Neuronal stem cell (in vitro differentiated cells): ENCODE measurements at places on chromosomes 11 and 22.

DNA sequence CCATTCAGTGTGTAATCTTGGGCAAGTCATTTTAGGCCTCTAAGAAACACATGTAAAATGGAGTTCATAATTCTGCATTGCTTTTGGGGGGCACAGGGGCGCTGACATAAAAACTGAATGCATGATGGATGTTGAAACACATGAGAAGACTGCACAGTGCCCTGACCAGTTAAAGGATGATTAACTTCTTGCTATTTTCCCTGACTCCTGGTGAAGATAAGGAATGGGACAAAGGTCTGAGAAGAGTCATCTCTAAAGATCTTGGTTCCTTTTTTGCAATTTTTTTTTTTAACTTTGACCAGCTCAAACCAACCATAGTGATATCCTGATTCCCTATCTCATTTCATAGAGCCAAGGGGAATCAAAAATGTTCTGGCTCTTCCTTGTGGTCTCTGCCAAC lies 134.9 kb upstream of the TENM4 start:
- H3K4me1 ChIP-seq = no peaks in the 10 kb centered on the region
- no peak overlapping the region for H3K4me3 ChIP-seq
- H3K27me3 ChIP-seq = no peaks in the 10 kb centered on the region
- no peaks in the 10 kb centered on the region for H3K36me3 ChIP-seq
- DNase-seq = no peak
- no peak overlapping the region for H3K27ac ChIP-seq

DNA sequence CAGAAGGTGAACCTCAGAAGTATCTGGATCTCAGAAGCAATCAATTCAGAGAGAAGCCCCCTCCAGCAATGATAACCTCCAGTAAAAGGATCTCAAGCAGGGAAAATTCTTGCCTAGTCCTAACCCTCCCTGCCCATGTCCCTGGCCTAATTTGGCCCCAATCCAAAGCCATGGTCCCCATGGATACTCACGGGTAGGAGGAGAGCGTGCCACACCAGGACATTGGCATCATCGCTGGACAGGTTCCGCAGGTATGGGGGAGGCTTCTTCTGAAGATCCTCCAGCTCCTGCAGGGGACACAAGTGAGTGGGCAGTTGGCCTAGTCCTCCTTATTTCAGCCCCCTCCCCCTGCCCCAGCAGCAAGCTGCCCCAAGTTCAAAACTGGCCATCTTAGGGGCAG lies 7.3 kb downstream of the UBE2L6 start:
- DNase-seq = no peak
- H3K27me3 ChIP-seq = no peaks in the 10 kb centered on the region
- H3K36me3 ChIP-seq = peaks cover 73% of the 10 kb centered on the region
- H3K4me3 ChIP-seq = no peak overlapping the region
- H3K27ac ChIP-seq = no peak overlapping the region
- no peaks in the 10 kb centered on the region for H3K4me1 ChIP-seq

DNA sequence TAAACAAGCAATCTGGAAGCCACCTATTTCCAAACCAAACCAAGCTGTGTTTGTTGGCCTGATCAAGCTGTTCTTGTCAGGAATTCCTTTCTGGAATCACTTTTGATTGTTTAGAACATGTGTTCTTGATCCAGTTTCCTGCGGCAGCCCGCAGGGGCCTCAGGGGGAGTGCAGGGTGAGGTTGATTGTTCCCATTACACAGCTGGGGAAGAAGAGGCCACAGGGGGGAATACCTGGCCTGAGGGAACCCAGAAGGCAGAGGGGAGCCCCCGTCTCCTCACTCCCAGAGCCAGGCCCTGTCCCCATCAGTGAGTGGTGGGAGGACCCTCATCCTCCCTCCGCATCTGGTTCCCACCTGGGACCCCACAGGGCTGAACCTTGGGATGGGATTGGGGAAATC lies 4.2 kb downstream of the MRGPRD start:
- H3K4me1 ChIP-seq = no peaks in the 10 kb centered on the region
- no peaks in the 10 kb centered on the region for H3K36me3 ChIP-seq
- H3K27ac ChIP-seq = no peak overlapping the region
- no peak overlapping the region for H3K4me3 ChIP-seq
- H3K27me3 ChIP-seq = peaks cover 25% of the 10 kb centered on the region

GRCh38 chr11:81920205-81920604 lies 813.5 kb downstream of the FAM181B start:
- H3K4me1 ChIP-seq = no peaks in the 10 kb centered on the region
- DNase-seq = no peak
- H3K27ac ChIP-seq = no peak overlapping the region
- no peaks in the 10 kb centered on the region for H3K36me3 ChIP-seq
- no peak overlapping the region for H3K4me3 ChIP-seq

DNA sequence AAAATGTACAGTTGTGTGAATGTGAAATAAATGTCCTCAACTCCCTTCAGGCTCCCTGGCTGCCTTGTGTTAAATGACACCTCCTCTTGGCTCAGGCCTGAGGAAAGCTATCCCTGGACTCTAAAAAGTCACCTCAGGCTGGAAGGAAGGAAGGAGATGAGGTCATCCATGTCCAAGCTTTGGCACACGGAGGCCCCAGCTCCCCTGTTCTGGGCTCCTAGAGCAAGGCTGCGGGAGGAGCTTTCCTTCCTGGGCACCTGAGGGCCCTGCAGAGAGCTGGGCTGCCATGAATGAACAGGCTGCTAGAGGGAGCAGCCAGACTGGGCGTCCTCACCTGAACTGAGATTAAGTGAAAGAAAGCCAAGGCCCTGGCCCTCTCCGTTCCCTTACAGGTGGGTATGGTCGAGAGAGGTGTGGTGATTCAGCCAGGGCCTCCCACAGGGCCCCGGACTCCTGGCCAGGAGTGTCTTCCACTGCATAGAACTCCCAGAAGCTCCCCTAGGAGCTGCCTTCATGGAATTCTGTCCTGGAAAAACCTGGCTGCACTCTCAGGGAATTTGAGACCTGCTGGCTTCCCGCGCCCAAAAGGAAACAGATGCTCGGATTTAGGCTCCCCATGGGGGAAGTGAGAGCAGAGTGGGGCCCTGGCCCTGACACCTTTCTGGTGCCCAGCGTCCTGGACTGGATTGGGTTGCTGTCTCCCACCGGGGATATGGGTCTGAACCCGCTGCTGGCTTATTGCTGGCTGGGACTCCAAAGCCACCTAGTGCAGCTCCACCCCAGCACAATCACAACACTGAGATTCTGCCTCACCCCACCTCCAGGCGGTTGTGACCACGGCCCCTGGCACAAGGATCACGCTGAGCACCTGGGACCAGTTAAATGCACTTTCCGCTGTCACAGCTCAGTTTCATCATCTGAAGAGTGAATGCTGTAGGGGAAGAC lies 22.2 kb downstream of the MYBPC3 start:
- no peak for DNase-seq
- no peak overlapping the region for H3K4me3 ChIP-seq
- no peaks in the 10 kb centered on the region for H3K4me1 ChIP-seq
- H3K27me3 ChIP-seq = no peaks in the 10 kb centered on the region

DNA sequence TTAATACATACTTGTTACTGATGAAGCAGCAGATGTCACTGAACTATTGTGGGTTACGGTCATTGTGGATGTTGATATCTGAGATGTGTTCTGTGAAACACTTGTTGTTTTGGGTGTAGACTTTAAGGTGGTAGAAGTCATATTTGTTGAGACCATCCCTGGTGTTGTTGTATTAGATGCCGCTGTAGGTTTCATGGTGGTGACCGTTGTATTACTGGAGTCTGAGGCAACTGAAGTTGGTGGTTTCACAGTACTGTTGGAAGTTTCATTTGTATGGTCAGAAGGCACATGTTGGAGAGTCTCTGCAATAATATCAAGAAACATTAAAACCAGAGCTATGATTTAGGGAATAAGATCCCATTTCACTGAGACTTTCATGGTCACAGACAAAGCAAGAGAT lies 50.7 kb downstream of the TMEM123 start:
- H3K4me3 ChIP-seq = no peak overlapping the region
- peaks cover 6% of the 10 kb centered on the region for H3K36me3 ChIP-seq
- H3K27ac ChIP-seq = no peak overlapping the region
- H3K4me1 ChIP-seq = no peaks in the 10 kb centered on the region
- DNase-seq = no peak

- peaks cover 61% of the 10 kb centered on the region for H3K4me1 ChIP-seq
- no peak for DNase-seq
- H3K4me3 ChIP-seq = no peak overlapping the region
- no peaks in the 10 kb centered on the region for H3K36me3 ChIP-seq
Measured at GRCh38 chr11:133950874-133951326, 5.9 kb downstream of the IGSF9B start.

DNA sequence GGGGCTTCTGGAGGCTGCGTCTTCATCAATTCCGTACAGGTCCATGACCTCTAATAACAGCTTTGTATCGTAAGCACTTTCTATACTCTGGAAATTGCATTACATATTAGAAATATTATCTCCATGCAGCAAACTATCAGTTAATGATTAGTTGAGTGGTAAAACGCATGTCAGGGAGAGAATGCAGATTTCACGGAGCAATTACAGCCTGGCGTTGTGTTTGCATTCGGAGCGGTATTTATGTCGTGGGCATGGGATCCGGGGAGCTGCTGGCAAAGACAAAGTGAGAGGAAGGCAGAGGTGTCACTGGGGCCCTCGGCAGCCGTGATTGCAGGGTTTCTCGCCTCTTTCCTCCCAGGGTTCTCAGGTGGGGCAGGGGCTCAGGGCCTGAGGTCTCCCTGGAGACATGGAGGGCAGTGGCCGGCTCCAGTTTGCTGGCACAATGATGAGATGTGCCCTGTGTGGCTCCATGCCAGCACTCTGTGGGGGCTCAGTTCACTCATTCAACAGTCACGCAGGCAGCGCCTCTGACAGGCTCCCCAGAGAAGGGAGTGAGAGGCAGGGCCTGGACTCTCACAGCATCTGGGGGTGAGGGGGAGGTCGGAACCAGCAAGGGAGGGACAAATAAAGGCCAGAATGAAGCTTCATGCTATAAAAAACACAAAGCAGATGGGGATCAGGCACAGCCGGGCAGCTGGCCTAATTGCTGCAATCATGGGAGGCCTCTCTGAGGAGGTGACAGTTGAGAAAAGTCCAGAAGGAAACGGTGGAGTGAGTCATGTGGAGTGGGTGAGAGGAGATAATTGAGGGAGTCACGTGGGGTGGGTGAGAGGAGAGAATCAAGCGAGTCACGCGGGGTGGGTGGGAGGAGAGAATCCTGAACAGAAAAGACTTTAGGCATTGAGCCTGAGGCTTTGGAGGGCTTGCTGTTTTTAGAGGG lies 1002.7 kb downstream of the BRD1 start:
- H3K4me1 ChIP-seq = peaks cover 12% of the 10 kb centered on the region
- no peaks in the 10 kb centered on the region for H3K36me3 ChIP-seq
- no peaks in the 10 kb centered on the region for H3K27me3 ChIP-seq
- no peak for DNase-seq

DNA sequence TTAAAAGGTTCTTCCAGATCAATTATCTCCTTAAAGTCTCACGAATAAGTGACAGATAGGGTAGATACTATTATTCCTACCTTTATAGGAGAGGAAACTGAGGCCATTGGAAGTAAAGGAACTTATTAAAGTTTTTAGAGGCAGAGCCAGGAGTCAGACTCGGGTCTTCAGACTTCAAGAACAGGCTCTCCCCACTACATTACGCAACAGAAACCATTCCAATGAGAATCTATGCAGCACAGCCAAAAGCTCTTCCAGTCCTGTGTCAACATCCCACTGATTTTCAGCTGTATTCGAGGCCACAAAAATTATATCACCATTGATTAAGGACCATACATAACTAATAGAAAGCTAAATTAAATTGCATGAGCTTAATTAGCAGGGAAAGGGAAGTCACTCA lies 77.4 kb downstream of the RELT start:
- no peak overlapping the region for H3K4me3 ChIP-seq
- peaks cover 4% of the 10 kb centered on the region for H3K4me1 ChIP-seq
- H3K27ac ChIP-seq = no peak overlapping the region
- DNase-seq = no peak
- no peaks in the 10 kb centered on the region for H3K36me3 ChIP-seq

DNA sequence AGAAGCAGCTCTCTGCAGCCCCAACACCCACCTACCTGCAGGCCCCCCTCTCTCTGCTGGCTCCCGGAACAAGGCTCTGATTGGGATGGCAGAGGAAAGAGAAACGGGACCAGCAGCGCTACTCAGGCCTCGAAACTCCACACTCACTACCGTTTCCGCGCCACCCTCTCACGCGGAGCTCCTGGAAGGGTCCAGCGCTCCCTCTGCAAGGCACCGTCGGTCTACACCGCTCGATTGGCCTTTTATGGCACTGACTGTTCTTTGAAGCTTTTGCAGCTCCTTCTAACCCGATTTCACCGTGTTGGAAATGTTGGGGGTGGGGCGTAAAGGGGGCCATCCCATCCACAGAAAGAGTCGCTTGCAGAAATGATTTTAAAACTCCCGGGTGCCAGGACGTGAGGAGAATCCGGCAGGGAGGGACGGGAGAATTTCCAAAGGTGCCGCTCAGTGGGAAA lies 323 bp upstream of the PANX1 start:
- H3K27ac ChIP-seq = peak overlapping the region; percentile 62
- peak overlapping the region; percentile 88 for H3K4me3 ChIP-seq
- DNase-seq = no peak

GRCh38 chr22:17303840-17304779 lies 65.2 kb upstream of the CECR2 start:
- no peak overlapping the region for H3K4me3 ChIP-seq
- H3K36me3 ChIP-seq = no peaks in the 10 kb centered on the region
- DNase-seq = no peak
- H3K4me1 ChIP-seq = no peaks in the 10 kb centered on the region
- H3K27ac ChIP-seq = no peak overlapping the region
- no peaks in the 10 kb centered on the region for H3K27me3 ChIP-seq

DNA sequence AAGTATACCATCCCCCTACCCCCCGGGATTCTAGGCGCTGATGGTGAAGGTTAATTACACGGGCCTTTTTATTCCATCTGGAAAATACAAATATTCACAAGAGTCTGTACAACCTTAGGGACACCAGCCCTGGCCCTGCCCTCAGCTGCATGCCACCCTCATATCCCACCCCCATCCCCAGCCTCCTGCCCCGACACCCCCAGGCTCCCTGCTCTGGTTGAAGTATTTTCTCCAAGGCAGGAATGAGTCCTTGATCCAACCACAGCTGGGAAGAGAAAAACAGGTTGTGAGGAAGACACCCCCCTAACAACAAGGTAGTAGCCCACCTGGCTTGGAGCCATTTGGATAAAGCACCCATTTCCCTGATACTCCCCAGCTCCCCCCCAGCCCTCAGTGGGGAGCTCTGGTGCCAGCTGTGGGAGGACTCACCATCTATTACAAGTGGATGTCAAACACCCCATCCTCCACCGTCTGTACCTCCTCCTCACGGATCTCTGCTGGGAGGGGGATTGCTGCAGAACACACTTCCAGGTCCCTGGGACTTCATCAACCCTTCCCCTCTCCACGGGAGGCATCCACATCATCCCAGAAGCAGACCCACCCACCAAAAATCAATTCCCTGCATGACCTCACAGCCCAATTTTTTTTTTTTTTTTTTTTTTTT lies 4.0 kb upstream of the NRXN2 start:
- H3K4me3 ChIP-seq = no peak overlapping the region
- no peaks in the 10 kb centered on the region for H3K27me3 ChIP-seq
- no peak overlapping the region for H3K27ac ChIP-seq
- no peak for DNase-seq
- H3K4me1 ChIP-seq = peaks cover 37% of the 10 kb centered on the region
